Activated CD4-positive, alpha-beta T cell treated with anti-CD3 and anti-CD28 coated beads, Interleukin-2, amount 50 U/mL, for 1 hour (primary cell): ENCODE measurements at places on chromosomes 1 and 21.

DNA sequence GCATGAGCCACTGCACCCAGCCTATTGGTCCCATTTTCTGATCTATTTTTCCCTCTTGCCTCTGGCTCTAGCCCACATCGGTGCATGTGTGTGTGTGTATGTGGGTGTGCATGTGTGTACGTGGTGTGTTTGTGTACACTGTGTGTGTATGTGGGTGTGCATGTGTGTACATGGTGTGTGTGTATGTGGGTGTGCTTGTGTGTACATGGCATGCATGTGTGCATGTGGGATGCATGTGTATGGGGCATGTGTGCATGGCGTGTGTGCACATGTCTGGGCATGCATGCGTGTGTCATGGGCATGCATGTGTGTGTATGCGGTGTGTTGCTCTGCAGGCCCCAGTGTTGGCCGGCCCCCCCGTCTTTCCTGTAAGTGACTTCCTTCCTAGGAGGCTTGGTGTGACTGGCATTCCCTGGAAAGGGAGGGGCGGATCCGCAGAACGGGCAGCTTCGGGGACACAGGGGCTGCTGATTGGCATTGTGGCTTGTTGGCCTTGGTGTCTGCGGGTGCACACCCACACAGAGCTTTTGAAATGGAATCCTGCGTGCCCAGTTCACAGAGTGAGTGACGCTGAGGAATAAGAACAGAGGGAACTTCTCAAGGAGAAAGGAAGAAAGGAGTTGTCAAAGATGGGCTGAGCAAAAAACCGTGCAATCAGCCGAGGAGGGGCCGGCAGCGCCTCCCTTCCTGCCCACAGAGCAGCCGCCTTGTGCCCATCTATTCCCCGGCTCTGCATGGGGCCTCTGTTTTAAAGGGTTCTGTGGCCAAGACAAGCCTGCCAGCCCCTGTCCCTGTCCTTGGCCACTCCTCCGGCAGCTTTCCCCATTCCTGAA lies 8.0 kb downstream of the PDXK start:
- DNase-seq, result no peak

GRCh38 chr1:207319199-207319598 lies 2.3 kb upstream of the CD55 start:
- no peak for DNase-seq

- DNase-seq, result no peak
Observed at GRCh38 chr1:111323231-111323630, 32.6 kb downstream of the CHIA start.

DNA sequence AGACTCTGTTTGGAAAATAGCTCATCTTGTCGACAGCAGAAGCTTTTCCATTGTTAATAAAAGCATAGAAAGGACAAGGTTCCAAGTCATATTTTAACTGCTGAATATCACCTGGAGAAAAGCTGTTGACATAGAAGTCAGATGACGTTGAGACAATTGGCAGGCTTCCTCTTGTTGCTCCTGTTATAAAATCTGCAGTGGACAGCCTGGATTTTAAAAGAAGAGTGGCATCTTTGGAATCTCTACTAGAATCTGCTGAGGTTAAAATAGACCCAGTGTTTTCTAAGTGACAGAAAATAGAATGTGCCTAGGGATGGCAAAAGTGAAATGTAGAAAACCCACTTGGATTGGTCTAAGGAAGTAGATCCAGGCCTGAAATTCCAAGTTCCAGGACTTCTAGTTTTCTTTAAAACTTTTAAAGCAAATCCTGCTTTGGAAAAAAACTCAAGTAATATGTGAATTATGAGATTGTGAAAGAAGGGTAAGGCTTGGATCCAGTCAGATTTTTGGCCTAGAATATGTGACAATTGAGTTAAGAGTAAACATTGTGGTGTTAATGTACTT lies 53.6 kb upstream of the NEXN start:
- DNase-seq, result no peak

DNA sequence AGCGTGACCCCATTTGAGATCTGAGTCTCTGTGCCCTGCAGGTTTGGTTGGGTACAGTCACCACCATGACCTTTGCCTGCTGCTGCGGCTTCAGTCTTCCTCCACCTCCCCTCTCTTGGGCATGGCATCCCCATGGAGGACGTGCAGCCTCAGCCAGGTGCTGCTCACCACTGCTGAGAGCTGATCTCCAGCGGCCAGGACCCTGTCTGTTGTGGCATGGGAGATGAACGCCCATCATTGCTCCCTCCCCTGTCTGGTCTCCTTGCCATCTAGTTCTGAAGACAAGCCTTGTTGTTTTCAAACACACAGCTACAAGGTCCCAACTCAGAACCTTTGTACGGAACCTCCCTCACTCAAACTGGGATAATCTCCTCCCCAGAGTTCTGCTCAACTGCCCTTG lies 19.2 kb upstream of the PKP1 start:
- no peak for DNase-seq

GRCh38 chr1:151939141-151939540 lies 29.8 kb upstream of the THEM4 start:
- no peak for DNase-seq

- no peak for DNase-seq
Observed at GRCh38 chr1:224684979-224685425, 68.9 kb downstream of the CNIH3 start.

GRCh38 chr1:83055391-83056170 lies 943.4 kb downstream of the TTLL7 start:
- DNase-seq, result no peak

GRCh38 chr1:117753232-117753631 lies 147.4 kb downstream of the TENT5C start:
- DNase-seq, result no peak

DNA sequence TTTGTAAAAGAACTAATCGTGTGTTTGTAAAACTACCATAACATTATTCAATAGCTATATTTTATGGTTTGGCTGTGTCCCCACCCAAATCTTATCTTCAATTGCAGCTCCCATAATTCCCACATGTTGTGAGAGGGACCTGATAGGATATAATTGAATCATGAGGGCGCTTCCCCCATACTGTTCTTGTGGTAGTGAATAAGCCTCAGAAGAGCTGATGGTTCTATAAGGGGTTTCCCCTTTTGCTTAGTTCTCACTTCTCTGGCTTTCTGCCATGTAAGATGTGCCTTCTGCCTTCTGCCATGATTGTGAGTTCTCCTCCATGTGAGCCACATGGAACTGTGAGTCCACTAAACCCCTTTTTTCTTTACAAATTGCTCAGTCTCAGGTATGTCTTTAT lies 1372.3 kb downstream of the AMY1C start:
- no peak for DNase-seq

DNA sequence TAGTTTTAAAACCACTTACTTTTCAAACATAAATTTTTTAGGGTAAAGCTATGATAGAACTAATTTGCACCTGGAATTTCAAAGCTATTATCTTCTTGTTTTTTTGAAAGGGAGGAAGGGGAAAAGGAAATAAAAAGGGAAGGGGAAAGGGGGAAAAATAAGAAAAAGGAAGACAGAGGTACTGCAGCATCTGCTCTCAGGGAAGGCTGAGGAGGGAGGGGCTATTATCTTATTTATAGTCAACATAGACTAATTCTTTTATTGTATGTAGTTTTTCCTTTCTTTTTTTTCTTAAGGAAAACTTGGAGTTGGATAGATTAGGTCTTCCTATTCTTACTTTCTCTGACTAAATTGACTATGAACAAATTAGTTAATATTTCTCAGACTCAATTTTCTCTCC lies 41.5 kb upstream of the ZYG11A start:
- DNase-seq, result no peak

DNA sequence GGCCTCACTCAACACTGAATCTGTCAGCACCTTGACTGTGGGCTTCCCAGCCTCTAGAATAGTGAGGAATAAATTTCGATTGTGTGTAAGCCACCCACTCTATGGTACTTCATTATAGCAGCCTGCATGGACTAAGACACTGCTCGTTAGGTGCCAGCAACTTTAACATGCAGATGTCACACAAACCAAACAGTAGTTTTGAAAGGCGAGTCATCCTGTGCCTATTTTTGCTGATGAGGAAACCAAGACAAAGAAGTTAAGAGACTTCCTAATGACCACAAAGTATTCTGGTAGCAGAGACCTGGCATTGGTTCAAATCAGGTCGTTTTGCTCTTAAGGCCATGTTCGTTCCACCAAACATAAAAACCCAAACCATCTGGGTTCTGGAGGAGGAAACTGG lies 42.9 kb downstream of the BATF3 start:
- no peak for DNase-seq

DNA sequence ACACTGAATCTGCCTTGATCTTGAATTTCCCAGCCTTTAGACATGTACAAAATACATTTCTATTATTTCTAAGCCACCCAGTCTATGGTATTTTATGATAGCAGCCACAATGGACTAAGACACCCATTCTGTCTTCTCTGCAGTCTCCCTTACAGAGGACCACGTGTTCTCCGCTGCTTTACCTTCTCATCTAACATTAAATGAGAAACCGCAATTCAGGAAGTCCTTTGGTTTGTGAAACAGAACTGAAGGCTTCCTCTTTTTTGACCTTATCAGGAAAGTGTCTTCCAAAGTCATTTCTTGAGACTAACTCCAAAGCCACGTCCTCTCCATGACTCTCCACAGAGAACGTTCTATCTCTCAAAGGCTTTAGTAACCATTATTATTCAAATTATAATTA lies 560.1 kb downstream of the OMA1 start:
- DNase-seq, result no peak

DNA sequence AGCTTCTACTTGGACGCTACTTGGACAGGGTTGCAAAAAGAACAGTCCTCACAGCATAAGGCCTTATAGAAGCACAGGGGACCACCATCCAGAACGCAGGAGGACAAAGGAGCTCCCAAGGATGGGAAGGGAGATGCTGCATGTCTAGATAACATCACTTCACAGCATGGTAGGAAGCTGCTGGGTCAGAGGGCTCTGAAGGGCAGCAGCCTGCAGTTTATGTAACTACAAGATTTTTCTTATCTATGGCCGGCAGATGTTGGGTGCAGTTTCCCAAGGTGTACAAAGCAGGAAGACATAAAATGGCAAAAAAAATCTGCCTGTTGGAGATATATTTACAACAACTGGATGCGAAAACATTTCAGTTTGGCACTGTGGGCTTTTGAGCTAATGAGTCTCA lies 45.3 kb upstream of the SLC5A9 start:
- DNase-seq, result no peak

DNA sequence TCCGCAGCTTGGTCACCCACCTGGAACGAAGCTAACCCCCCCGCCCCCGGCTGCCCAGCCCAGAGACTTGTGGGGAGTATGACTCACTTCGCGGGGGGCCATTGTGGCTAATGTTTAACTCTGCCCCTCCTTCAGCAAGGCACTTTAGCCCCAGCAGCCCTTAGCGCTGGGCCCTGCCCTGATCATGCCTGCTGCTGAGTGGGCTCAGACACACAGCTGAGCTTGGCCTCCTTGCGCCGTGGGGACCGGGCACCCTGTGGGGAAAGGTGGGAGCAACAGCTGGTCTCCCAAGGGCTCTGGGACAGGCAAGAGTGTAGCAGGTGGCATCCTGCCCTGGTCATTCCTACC lies 6.3 kb upstream of the LAD1 start:
- no peak for DNase-seq

DNA sequence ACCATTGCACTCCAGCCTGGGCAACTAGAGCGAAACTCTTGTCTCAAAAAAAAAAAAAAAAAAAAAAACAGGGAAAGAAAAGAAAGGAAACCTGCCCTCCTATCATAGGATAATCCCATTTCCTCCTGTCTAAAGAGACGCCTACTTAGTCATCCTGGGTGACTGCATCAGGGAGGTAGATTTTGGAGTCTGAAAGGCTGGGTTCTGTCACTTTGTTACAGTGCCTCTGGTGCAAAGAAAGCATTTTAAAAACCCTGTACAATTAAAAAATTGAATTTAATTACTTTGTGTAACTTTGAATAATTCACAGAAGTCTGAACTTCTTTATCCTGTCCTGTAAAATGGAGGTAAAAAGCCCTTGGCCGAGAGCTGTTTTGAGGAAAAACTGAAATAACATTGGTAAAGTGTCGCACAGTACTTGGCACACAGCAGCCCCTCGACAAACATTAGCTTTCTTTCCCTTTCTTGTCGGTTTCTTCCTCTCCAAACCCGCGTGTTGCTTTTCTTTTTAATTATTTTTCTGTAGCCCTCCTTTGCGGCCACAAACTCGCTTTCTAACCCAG lies 657 bp upstream of the HDAC1 start:
- no peak for DNase-seq

DNA sequence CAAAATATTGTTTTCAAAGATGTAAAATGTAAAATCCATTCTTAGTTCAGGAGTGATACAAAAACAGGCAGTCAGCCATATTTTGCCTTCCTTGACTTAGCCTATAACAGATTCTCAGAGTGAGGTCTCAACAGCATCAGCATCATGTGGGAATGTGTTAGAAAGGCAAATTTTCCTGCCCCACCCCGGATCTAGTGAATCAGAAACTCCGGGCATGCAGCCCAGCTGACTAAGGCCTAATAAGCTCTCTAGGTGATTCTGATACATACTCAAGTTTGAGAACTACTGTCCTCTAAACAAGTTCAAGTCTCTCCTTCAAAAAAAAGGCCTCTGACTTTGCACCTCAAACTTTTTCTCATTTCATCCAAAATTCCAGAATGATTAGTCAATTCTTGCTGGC lies 46.9 kb upstream of the PRRC2C start:
- DNase-seq, result no peak

GRCh38 chr1:88519156-88519555 lies 164.9 kb upstream of the PKN2 start:
- no peak for DNase-seq

DNA sequence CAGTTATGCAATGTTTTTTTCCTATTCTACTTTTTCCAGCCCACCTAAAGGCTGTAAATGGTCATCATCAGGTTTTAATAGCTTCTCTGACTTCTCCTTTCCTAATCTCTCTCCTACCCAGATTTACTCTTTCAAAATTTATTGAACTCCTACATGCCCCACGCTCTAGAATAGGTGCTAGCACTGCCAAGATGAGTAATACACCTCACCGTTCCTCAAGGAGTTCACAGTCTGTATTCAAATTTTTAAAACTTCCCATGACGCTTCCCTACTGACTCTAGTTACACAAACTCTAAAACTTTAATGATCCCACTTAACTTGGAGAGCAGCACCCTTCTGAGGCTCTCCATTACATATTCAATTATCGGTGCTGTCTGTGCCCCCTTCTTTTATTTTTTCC lies 51.6 kb downstream of the ALG14 start:
- DNase-seq, result no peak

DNA sequence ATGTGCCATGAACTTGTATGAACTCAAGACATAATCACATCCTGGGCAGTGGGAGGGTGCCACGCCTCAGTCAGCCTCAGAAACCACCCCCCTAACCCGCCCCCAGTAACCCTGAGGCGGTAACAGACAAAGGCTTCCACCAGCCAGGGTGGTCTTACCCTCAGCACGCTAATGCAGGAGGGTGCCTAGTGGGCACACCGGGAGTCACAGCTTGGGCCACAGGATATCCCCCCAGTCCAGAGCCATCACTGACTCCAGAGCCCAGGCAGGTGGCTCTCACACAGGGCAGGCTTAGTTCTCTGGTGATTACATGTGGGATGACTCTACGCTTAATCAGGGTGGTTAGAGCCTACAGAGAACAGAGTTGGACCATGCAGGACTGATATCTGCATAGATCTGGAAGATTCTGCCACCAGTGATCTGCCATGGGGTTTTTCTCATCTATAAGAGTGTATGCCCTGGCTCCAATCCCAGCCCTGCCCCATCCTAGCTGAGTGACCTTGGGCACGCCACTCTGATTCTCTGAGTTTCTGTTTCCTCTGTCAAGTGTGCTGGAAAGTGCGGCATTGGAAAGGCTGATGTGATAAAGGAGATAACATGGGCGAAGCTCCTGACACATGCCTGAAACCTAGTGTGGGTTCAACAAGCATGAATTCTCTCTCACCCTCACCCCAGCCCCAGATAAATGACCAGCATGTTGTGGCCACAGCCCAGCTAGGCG lies 27.3 kb downstream of the OPTC start:
- DNase-seq, result no peak

GRCh38 chr1:74053407-74053806 lies 144.6 kb downstream of the LRRIQ3 start:
- DNase-seq, result no peak

- no peak for DNase-seq
Observed at GRCh38 chr1:204834752-204835151, 35.9 kb upstream of the NFASC start.
